ELF-1 (cell line): ENCODE measurements at places on chromosomes 1 and 21.
A peak's percentile ranks its signal among the peaks of the same experiment; 100 is the strongest.

GRCh38 chr1:26597629-26598039, 68.1 kb downstream of the RPS6KA1 start:
- DNase-seq: no peak

DNA sequence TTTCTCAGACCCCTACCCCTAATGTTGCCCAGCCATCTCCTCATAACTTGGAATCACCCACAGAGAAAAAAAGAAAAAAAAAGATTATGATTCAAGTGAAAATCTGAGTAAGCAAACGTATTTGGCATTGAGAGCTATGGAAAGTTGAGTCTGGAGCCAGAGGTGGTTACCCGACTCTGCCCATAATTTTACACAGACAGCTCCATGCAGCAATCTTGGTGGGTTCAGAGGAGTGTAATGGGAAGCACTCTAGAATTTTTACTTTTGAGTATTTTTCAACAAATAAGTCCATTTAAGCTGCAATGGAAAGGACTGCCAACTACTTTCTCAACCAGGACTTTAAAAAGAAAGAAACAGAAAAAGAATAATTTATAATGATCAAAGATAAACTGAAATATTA, 62.7 kb downstream of the ZC3H11B start:
- no peak for DNase-seq

GRCh38 chr1:62012836-62013235, 181.8 kb upstream of the L1TD1 start:
- no peak for DNase-seq

DNA sequence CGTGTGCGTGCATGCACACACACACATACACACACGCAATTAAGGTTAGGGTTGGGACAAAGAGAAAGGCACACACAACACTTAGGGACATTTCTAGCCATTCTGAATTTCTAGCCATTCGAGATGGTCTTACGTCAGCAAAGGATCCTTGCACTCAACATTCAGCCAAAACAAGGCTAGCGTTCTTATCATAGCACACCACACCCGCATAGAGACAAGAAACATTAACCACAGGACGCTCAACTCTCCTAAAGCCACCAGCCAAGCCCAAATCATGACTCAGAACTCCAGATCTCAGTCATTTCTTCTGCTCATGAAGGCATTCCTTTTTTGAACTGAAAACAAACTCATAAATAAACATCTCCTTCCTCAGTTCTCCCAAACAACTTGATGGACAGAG, 106.8 kb downstream of the LMO4 start:
- DNase-seq: peak; percentile 10

- DNase-seq: no peak
Measured at GRCh38 chr1:67759692-67760029, 73.6 kb downstream of the GNG12 start.

DNA sequence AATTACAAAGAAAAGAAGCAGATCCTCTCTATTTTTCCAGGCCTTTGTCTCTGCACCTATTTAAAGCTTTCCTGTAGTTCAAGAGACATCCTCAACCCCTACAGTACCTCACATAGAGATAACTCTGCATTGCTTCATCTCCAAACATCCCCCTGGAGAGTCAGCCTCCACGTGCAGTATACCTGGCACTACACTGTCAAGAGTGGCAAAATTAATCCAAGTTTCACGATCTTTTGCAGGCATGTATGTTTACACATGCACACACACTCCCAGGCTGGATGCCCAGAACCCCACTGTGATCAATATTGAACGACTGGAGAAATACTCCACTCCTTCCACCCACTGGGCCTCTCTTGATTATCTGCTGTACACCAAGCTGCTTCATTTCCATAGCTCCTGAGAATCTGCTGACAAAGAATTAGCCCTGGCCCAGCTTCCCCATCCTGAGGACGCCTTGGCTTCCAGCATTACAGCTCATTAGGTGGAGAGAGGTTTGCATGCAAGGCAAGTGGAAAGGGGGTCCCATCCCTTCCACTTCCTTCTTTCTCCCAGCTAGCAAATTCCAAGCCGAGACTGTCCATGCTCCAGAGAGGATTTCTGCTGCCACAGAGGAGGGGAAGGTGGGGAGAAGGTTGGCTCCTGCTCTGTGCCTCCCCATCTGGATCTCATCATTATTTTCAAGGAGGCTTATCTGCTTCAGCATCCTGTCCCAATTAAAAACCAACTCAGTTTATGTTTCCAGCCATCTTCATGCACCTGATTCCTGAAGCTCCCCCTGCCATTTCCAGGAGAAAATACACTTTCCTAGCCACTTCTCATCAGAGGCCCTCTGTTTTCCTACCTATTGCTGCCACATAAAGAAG, 66.5 kb upstream of the GOLT1A start:
- DNase-seq: no peak

DNA sequence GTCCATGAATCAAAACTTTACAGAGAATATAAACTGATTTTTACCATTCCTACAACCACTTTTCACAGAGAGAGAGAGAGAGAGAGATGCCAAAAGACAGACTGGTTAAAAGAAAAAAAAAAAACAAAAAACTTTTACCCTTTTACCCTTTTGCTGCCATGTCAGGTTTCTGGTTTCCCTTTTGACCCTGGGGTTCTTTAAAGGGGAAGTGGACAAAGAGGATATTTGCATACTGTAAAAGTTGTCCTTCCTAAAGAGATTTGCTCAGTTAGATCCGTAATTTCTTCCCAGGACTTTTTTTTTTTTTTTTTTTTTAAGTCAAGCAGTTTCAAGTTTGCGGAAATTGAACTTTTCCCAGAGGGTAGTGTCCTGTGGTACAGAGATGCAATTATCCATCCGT, 287.8 kb upstream of the RGS18 start:
- DNase-seq: no peak

DNA sequence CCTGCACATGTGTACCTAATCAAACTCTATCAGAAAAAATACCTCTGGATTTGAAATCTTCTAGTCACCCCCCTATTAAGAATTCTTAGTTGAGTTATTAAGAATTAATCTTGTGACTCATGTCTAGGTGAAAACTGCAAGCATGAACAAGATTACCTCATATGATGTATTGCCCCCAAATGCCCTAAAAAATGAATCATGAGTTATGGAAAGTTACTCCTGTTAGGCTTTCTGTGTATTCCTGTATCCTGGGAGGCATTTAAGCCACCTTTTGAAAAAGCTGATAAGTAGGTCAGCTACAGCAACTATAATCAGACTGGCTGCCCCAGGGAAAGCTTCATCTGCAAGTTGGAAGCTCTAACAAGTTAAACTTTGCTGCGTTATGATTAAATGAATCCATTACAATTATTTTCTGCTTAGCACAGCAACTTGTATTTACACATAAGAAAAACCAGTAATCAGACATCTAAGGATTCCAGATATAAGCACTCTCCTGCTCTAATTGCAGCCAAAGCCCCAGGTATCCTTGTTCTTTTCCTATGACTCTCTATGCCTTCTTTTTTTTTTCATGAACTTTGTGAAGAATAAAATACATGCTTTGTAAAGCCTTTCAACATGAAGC, 147.7 kb downstream of the NTPCR start:
- no peak for DNase-seq

GRCh38 chr1:234111458-234112142, 207.1 kb downstream of the SLC35F3 start:
- DNase-seq: peak; percentile 88

DNA sequence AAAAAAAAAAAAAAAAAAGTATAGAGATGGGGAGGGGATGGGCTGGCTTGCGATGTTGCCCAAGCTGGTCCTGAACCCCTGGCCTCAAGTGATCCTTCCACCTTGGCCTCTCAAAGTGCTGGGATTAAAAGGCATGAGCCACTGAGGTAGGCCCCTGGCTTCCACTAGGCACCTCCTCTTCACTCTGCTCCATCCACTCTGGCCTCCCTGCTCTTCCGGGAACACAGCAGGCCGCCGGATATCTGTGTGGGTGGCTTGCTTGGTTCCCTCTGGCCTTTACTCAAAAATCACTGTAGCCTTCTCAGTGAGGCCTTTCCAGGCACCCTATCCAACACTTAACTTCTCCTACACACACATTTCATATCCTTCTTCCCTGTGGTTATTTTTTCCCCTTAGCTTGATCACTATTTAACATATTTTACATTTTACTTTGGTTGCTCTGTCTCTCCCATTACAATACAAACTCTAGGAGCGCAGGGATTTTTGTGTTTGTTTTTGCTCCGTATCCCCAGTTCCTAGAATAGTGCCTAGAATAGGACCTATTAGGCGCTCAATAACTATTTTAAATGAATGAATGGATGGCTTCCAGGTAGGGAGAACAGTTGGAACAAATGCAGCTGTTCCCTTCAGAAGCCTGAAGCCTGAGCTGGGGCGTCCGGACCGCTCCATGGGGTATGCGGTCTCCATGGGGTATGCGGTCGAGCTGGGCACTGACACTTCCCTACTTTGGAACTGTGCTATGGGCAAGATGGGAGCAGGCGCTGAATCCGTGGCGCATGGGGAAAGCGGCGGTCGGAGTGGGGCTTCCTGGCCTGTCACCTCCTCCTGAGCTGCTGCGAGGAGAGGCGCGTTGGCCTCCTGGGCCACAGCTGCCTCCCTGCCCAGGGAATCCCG, 46.7 kb downstream of the H3-3A start:
- DNase-seq: no peak

DNA sequence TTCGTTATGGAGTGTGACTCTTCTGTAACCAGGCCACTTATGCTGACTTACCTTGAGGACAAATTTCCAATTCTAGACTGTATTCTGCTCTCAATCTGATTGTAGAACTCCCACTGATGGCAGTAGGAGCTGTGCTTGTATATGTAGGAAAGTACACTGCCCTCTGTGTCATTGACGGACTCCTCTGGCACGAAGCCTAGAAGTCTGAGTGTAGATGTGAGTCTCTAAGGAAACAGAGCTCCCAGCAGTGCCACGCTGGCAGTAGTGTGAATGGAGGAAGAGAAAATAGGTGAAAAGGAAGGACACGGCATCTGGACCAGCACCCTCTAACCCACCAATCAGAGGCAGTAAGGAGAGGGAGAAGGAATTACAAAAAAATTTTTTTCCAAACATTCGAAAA, 130.4 kb upstream of the ADGRL2 start:
- no peak for DNase-seq

- DNase-seq: no peak
Measured at GRCh38 chr1:159077120-159077961, 775 bp upstream of the AIM2 start.

DNA sequence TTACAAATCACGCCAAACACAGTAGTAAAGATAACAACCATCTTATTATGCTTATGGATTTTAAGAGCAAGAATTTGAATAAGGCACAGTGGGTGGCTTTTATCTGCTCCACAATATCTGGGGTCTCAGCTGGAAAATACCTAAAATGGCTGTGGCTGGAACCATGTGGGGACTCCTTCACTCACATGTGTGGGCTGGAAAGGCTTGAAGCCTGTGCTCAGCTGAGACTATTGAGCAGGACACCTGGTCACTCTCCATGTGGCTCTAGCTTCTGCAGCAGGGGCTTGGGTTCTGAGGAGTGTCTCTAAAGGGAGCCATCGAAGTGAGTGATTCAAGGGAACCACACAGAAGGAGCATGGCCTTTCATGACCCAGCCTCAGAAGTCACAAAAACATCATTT, 239.6 kb upstream of the B3GALT2 start:
- no peak for DNase-seq

DNA sequence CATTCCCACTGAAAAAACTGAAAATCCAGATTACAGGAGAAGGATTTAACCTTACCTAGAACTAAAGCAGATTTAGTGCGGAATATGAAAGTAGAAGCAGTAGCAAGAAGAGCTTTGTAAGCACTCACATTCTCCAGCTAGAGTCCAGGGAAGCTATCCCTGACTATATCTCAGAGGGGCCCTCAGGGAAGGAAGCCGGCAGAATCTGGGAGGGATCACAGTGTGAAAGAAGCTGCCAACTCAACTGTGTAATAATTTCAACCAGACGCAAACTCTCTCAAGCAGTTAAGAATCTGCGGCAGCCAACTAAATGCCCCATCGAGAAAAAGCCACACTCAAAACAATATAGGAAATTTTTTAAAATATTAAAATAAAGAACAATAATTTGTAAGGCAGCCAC, 163.8 kb downstream of the EIF4G3 start:
- peak; percentile 37 for DNase-seq

DNA sequence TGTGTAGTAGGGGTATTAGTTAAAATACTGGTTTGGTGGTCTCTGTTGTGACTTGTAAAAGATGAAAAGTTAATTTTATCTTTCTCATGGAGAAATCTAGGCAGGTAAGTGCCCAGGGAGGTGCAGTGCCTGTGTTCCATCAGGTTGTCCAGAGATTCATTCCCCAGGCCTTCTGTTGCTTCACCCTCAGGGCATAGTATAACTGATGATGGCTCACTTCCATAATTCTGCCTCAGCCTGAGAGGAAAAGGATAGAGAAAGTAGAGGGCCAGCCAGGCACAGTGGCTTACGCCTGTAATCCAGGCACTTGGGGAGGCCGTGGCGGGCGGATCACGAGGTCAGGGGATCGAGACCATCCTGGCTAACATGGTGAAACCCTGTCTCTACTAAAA, 153.9 kb downstream of the FMN2 start:
- no peak for DNase-seq

GRCh38 chr1:116311756-116312680, 61.0 kb upstream of the ATP1A1 start:
- DNase-seq: peak; percentile 44

DNA sequence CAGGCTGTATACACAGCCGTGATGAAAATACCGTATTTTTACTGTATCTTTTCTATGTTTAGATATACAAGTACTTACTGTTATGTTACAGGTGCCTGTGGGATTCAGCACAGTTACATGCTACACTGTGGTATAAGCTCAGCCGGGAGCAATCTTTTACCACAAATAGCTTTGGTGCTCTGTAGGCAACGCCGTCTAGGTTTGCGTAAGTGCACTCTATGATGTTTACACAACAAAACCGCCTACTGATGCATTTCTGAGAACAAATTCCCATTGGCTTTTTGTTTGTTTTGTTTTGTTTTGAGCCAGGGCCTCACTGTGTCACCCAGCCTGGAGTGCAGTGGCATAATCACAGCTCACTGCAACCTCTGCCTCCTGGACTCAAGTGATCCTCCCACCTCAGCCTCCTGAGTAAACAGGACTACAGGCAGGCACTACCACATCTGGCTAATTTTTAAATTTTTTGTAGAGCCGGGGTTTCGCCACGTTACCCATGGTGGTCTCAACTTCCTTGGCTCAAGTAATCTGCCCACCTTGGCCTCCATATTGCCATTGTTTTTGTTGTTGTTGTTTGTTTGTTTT, 81.0 kb downstream of the SCCPDH start:
- DNase-seq: no peak

- peak; percentile 79 for DNase-seq
Measured at GRCh38 chr21:35273333-35273732, 224.2 kb upstream of the RUNX1 start.

DNA sequence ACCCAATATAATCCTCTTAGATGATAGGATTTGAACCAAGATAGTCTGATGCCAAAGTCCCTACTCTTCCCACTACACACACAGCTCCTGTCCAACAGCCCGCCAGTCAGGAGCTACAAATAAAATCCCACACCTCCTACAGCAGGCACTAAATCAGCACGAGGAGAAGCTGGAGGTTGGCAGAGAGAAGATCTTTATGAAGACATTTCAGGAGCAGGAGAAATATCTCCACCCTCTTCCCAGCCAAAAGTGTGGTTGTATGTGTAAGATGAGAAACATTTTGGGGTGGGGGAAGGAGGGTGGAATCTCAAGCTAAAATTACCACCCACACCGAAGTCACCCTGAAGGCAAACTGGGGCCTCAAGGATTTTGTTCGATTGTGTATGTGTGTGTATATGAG, 54.5 kb downstream of the PLXNA2 start:
- no peak for DNase-seq
